ENCODE measurements at places on chromosomes 2 and 18.

- no peak for DNase-seq
Measured at GRCh38 chr18:47179520-47179919, 3.4 kb upstream of the IER3IP1 start.

DNA sequence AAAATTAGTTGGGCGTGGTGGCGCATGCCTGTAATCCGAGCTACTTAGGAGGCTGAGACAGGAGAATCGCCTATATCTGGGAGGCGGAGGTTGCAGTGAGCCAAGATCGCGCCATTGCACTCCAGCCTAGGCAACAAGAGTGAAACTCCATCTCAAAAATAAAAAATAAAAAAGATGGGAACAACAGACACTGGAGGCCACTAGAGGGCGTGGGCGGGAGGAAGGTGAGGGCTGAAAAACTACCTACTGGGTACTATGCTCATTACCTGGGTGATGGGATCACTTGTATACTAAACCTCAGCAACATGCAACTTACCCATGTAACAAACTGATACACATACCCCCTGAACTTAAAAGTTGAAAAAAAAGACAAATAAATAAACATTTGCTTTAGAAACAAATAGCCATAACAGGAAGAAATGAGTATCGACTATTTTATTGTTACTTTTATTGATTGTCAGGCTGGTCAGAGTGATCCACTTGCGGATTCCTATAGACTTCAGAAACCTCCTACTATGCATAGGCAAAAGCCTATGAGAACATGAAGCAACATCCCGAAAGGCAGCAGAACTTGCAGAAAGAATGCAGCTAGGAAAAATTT is 61.0 kb downstream of the TMEM163 start:
- DNase-seq = no peak

- peak; percentile 82 for DNase-seq
Measured at GRCh38 chr2:111072220-111072871, 48.4 kb upstream of the BCL2L11 start.

- DNase-seq = no peak
Measured at GRCh38 chr2:137797641-137798040, 166.6 kb upstream of the HNMT start.

- peak; percentile 35 for DNase-seq
Measured at GRCh38 chr2:241741016-241741415, 6.6 kb downstream of the D2HGDH start.

DNA sequence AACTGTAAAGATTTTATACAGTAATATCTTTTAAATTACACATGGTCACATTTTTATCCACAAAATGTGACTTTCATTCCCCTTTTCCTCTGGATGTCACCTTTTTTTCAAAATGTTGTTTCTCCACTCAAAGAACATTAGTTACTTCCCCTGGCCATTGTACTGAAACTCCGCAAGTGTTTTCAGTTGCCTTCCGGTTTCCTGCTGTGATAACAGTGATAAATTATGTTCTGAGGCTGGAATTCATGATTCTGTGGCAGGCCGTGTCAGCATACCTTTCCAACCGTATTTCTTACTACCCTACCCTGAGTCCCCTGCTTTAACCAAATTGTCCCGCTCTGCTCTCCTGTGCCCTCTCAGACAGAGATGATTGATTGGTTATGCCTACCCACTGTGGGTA is 53.5 kb downstream of the MGAT5 start:
- DNase-seq = no peak

GRCh38 chr2:226423498-226423960 is 376.1 kb downstream of the IRS1 start:
- DNase-seq = peak; percentile 77

GRCh38 chr2:68925295-68925896 is 27.3 kb downstream of the GKN2 start:
- peak; percentile 54 for DNase-seq

DNA sequence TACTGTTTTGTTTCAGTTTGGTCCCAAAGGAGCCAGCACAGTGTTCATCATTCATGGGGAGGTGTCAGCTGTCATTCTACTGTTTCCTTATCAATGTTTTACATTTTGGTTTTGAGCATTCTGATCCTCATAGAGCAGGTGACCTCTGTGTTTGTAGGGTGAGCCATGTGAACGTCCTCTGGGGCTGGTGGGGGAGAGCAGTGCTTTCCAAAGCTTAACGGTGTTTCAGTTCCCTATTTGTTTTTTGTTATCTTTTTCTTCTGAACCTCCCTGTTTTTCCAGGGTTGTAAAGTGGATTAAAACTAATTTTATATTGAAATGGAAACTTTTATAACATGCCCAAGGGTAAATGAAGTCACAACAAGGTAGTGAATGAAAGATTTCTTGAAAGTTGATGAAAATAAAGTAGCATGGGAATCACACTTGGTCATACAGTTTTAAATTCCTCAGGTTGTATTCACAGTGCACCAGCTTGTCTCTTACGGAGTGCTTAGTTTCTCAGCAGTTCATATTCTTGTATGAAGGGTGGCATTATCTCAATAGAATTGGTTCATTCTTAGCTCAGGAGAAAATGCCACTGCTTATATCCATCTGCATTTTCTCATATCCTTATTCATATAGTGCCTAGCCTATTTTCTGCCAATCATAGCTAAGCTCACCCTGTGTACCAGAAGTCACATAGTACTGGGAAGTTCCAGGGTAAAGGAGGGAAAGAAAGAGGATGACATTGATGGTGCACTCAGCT is 54.5 kb downstream of the MAP4K4 start:
- DNase-seq = no peak

GRCh38 chr18:22912835-22913234 is 20.3 kb upstream of the RBBP8 start:
- DNase-seq = no peak

DNA sequence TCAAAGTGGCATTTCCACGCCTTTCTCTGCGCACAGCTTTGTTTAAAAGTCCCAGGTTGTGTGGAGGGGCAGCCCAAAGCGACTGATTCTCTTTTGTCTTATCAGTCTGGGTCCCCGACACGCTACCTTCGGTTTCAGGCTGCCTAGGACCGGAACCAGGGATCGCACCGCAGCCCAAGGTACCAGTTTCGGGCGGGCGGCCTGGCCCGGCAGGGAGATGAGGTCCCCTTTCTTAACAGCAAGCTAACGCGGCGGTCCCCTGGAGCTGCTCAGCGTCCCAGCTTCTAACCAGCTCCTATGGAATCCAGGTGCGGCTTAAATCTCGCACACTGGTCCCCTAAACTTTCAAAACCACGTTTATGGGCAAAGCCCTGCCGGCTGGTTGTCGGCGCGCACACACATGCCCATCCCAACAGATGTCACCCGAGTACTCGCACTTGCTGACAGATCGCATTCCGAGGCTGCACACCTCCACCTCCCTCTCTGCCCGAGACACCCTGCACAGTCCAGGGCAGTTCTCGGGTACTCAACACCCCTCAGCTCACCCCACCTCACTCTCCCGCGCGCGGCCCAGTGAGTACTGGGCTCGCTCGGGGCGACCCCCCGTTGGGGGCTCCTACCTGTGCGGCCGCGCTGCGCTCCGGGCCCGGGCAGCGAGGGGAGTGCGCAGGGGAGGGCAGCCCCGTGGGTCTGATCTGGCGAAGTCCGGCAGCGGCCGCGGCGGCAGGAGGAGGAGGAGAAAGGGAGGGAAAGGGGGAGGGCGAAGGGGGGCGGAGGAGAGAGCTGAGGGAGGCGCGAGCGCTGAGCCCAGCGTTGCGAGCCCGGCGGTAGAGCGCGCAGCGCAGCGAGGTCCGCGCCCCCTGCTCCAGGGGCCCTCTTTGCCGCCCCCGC is at the start of gene EFEMP1:
EFEMP1 (minus strand) TSS at position 692 of the 891 bp plus-strand sequence. CDS start 1,342 bp downstream, outside the sequence.
- peak; percentile 33 for DNase-seq

DNA sequence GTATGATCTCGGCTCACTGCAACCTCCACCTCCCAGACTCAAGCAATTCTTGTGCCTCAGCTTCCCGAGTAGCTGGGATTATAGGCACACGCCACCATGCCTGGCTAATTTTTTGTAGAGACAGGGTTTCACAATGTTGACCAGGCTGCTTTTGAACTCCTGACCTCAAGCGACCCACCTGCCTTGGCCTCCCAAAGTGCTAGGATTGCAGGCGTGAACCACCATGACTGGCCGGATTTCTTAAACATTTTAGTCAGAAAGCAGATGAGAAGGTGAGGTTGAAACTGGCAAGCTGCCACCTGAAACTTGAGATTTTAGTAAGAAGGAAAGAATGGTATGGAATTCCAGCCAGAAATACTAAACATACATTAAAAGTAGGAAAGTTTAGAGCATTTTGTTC is 31.9 kb downstream of the KLHL23 start:
- peak; percentile 19 for DNase-seq

- DNase-seq = no peak
Measured at GRCh38 chr2:33645861-33646260, 46.8 kb upstream of the FAM98A start.

All from RPMI7951 (cell line).